Stimulated activated CD8-positive, alpha-beta memory T cell treated with anti-CD3 and anti-CD28 coated beads, Interleukin-2, amount 100 ng/mL, for 1 hour (primary cell): ENCODE measurements at places on chromosomes 4 and X.

- DNase-seq: no peak
These were observed 55.0 kb downstream of the DIPK2B start for GRCh38 chrX:45145492-45146215.

GRCh38 chr4:140090215-140090731, 63.7 kb downstream of the MAML3 start:
- DNase-seq: no peak

DNA sequence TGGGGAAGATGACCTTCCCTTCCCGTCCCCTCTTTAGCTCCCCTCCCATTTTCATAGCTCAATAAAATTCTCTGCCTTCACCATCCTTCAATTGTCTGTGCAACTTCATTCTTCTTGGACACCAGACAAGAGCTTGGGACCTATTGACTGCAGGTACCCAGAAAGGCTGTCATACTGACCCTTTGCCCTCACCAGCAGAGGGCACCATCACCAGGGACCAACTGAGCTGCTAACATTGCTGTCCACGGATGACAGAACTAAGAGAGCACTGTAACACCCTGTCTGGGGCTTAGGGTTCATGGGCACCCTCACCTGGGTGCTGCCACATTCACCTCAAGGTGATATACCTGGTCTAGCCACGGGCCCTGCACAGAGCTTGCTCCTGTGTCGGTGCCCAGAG, 141.3 kb upstream of the VCX3B start:
- no peak for DNase-seq

DNA sequence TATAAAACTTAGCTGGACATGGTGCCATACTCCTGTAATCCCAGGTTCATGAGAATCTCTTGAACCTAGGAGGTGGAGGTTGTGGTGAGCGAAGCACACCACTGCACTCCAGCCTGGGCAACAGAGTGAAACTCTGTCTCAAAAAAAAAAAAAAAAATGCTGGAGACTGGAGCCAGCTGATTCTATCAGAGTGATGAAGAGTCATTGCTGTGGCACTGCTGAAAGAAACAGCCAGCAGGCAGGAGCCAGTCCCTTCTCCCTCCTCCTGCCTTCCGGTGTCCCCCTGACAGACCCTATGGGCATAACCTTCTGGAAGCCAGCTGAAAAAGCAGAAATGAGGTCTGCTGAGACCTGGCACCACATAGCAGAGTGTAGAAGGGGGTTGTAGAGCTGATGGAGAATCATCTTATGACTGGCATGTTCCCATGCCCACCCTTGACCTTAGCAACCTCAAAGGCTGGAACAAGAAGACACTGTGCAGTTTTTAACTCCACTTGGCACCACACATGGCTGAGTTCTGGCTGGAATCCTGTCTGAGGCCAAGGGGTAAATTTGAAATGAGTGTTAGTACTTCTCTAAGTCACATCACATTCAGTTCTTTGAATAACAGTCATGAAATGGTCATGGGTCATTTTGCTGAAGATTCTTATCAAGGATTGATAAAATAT, 2.6 kb upstream of the SPINK2 start:
- DNase-seq: no peak

DNA sequence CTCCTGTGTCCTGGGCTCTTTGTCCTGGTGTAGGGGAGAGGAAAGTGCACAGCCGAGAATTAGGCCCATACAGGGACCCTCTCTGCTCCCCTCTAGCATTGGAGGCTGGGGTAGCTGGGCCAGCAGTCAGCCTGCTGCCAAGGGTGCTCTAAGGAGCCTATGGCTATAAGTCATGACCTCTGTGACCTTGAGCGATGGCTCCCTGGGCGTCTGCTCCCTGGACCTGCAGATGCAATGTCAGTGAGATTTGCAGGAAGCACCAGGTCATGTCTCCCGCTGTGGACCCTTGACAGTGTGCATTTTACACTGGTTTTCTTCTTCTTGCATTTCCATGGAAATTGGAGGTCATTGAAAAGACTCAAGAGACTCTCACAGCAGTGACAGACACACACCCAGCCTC, 234.1 kb upstream of the PSAPL1 start:
- DNase-seq: no peak

- DNase-seq: no peak
These were observed 689.1 kb upstream of the DIAPH2 start for GRCh38 chrX:95995583-95995982.

- DNase-seq: no peak
These were observed 21.4 kb downstream of the GRSF1 start for GRCh38 chr4:70818173-70818855.

GRCh38 chr4:132770776-132771175, 378.3 kb upstream of the PCDH10 start:
- no peak for DNase-seq

- no peak for DNase-seq
These were observed 34.5 kb downstream of the PIGG start for GRCh38 chr4:533318-534100.

DNA sequence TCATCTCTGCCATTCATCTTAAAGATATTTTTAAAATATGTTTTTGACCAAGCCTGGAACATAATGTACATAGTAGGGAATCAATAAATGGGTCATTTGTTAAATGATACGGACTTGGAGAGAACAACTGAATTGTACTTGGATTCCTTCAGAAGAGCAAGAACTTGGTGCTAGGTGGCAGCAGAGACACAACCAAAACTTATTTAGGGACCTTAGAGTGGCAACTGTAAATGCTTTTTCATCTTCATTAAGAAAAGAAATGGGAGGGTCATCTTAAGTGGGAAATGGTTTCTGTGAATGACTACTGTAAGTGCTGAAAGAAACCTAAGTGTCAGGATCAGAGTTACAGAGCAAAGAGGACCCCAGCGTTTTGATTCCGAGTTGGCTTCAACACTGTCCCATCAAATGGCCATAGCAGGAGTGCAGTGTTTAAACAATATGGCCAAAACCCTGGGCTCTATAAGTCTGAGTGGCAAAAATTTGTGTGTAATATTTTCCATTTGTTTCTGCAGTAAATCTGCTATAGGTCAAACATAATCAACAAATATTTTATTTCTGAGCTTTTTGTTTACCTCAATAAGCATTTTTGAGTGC, 213.6 kb downstream of the PALLD start:
- DNase-seq: no peak
